Heart left ventricle (tissue), 16 donors: ENCODE measurements at places on chromosomes 12 and 14. TPM values are rescaled to one million over a fixed set of nuclear protein-coding genes. Genes with fewer than 3 reads are reported as not detected.
A peak's percentile ranks its signal among the peaks of the same experiment; 100 is the strongest.

Gene PRR4
- 0.85 TPM for total RNA-seq

GRCh38 chr14:60485057-60485597 lies 736 bp downstream of the C14orf39 start:
- H3K27ac ChIP-seq, result no peak overlapping the region
- peaks cover 34% of the 10 kb centered on the region for H3K27me3 ChIP-seq
- H3K4me1 ChIP-seq, result no peaks in the 10 kb centered on the region
- no peak overlapping the region for H3K4me3 ChIP-seq

DNA sequence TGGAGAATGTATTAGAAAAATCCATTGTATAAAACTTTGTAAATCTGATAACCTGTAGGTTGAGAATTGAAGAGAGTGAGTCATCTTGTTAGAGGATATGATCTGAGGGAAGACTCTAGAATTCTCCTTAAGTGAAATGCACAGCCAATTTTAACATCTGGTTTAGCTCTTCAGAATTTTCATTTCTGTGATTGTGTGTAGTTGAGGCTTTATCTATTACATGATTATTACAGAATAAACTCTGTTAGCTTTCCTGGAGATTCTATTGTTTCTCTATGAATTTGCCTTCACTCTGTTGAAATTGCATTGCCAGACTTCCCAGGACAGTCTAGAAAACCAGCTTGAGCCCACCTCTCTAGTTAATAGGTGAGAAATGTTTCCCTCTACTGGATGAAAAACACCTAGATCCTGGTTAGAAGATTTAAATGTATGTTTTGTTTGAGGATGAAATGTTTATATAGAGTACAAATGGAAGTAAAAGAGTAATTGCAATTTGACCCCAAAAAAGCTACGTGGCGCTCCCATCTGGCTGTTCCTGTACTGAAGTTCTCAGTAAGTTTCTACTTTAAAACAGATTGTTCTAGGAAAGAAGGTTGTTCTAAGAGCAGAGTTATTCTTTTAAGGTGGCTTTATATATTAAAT lies 2.9 kb downstream of the NUDT4 start:
- H3K36me3 ChIP-seq, result no peaks in the 10 kb centered on the region
- H3K4me1 ChIP-seq, result peaks cover 27% of the 10 kb centered on the region
- H3K27ac ChIP-seq, result peak overlapping the region; percentile 87
- peak overlapping the region; percentile 80 for H3K4me3 ChIP-seq

GRCh38 chr12:102023343-102023930 lies 38.4 kb downstream of the WASHC3 start:
- H3K27ac ChIP-seq, result no peak overlapping the region
- H3K4me3 ChIP-seq, result no peak overlapping the region
- peaks cover 34% of the 10 kb centered on the region for H3K36me3 ChIP-seq
- no peaks in the 10 kb centered on the region for H3K4me1 ChIP-seq
